ENCODE measurements at places on chromosomes 11 and 22. TPM values are rescaled to one million over a fixed set of nuclear protein-coding genes. Genes with fewer than 3 reads are reported as not detected.

The MUC2 gene
- not detected for polyA plus RNA-seq

GRCh38 chr11:126345759-126346585 is 9.5 kb upstream of the ST3GAL4 start:
- DNase-seq, result no peak

The TEX12 gene
- not detected for polyA plus RNA-seq

The PKNOX2 gene
- polyA plus RNA-seq, result not detected

- no peak for DNase-seq
Observed at GRCh38 chr11:86174101-86175046, 70.2 kb upstream of the EED start.

DNA sequence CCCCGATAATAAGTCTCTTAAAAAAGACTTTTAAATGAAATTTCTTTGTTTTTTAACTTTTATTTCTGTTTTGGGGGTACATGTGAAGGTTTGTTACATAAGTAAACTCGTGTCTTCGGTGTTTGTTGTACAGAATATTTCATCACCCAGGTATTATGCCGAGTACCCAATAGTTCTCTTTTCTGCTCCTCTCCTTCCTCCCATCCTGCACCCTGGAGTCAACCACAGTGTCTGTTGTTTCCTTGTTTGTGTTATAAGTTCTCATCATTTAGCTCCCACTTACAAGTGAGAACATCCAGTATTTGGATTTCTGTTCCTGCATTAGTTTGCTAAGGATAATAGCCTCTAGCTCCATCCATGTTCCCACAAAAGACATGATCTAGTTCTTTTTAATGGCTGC is 1.6 kb upstream of the GSTP1 start:
- no peak for DNase-seq

The KRTAP5-7 gene
- polyA plus RNA-seq, result not detected

DNA sequence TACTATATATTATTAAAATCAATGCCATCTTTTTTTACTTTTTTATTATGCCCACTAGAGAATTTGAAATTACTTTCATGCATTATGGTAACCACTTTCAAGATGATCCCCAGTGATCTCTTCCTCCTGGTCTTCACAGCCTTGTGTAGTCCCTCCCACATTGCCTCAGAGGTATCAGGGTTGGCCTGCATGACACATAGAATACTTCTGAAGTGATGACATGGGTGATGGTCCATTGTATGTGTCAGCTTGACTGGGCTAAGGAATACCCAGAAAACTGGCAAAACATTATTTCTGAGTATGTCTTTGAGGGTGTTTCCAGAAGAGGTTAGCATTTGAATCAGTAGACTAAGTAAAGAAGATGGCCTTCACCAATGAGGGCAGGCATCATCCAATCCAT is 14.2 kb upstream of the ISX start:
- no peak for DNase-seq

- no peak for DNase-seq
Observed at GRCh38 chr11:11681536-11681935, 59.7 kb upstream of the GALNT18 start.

DNA sequence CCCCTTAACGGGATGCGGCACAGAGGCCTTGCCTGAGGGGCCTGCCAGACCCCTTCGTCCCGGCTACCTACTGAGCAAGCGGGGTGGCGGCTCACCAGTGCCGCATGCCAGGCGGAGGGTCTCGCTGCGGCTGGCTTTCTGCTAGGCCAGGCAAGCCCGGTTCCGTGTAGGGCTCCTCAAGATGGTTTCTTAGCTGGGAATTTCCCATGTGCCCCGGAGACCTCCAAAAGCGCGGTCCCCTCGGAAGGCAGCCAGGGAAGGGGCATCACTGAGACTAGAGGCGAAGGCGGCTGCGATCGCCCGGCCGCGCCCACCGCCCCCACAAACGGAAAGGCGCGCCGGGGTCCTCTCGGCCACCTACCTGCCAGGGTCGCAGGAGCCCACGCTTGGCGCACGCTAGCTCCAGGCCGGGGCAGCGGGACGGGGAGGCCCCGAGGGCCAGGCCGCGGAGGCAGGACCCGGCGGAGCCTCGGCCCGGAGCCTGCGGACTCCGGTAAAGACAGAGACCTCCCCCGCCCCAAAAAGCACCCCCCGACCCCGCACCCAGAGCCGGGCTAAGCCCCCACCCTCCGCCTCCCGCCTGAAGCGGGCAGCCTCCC is 23.8 kb downstream of the MICAL3 start:
- no peak for DNase-seq

- no peak for DNase-seq
Observed at GRCh38 chr11:86459682-86460460, 85.2 kb downstream of the CCDC81 start.

- no peak for DNase-seq
Observed at GRCh38 chr22:21796863-21797262, 61.3 kb upstream of the YPEL1 start.

DNA sequence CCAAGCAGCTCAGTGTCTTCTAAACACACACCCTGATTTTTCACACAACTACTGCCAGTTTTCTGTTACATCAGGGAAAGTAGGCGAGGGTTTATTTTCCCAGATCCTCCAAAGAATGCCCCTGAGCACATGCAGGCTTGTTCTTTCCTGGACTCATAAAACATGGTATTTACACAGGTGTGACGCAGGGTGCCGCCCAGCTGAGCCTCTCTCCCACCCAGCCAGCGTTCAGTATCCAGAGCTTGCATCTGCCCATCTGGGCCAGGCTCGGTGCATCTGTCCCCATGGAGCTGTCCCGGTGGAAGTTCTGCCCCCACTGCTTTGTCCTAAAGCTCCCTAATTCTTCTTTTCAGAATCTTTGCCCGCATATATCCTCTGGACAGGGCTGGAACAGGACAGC is 44.8 kb upstream of the ISX start:
- no peak for DNase-seq

GRCh38 chr11:116689413-116690127 is 83.2 kb downstream of the BUD13 start:
- no peak for DNase-seq

DNA sequence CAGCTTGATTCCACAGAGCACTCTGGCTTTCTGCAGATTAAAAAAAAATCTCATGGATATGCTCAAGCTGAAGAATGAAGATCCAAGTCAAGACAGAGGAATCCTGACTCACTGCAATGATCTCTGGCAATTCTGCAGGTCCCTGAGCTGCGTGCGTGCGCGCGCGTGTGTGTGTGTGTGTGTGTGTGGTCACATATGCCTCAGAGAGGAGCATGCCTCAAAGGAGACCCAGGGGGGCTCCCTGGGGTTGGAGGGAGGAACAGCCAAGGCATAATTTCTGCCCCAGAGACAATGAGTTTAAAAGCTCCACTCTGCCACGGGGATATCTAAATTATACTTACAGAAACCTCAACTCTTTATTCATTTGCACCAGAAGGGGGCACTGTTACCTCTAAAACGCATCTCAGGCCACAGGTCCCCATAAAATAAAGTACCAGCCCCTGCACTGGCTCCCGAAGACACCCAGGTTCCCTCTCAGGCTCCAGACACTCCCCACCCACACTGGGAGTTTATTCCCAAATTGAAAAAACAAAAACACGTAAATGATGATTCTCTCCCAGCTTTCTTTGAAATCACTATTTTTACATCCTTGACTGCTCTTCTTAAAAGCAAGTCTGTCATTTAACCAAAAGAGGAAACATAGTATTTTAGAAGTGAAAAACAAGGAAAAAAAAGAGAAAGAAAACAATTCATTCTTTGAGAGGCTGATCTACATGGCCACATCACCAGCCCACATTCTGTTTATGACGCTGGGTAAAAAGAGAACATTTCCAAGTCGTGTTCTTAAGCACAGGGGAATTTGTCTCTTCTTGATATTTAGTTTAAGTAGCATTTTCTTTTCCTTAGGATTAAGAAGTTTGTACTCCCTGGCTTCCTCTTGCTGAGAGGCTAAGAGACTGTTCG is 401.0 kb downstream of the LARGE1 start:
- no peak for DNase-seq

- no peak for DNase-seq
Observed at GRCh38 chr11:93159721-93160120, 38.1 kb downstream of the SLC36A4 start.

GRCh38 chr11:1129611-1130160 is 28.1 kb upstream of the MUC5AC start:
- no peak for DNase-seq

GRCh38 chr11:36019722-36020121 is 75.9 kb downstream of the LDLRAD3 start:
- DNase-seq, result no peak

The SLC22A24 gene
- polyA plus RNA-seq, result not detected

DNA sequence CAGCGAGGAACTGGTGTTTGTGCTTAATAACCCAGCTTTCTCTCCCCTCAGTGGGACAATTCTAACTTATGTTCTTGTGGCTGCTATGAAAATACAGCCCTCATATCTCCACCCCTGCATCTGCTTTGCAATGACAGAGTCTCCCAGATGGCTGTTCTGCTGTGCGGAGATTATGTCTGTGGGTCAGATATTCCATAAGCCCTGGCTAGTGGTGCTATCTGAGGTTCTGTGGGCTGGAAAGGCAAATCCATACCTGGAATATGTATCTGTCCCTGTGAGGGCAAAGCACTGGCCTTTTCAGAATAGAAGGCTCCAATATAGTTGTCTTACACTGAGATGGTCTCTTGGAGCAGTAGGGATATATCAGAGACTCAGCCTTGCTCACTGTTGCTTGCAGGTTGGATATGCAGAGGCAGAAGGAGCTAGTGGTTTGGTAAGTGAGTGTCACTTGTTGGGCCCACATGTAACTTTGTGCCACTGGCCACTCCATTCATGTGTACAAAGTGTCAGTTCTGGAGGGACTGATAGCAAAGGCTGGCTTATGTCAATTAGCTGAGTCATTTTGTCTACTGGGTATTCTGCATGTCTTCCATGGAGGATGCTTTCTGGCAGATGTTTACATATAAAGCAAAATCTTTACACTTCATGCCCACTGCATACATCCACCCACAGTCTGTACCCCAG is 246.6 kb downstream of the FAM76B start:
- no peak for DNase-seq

The SPTBN2 gene
- 0.22 TPM for polyA plus RNA-seq

All from naive thymus-derived CD4-positive, alpha-beta T cell (primary cell).